ENCODE measurements at places on chromosomes 1 and 21.

GRCh38 chr1:203717120-203717519 lies 47.9 kb upstream of the LAX1 start:
- no peak for DNase-seq

DNA sequence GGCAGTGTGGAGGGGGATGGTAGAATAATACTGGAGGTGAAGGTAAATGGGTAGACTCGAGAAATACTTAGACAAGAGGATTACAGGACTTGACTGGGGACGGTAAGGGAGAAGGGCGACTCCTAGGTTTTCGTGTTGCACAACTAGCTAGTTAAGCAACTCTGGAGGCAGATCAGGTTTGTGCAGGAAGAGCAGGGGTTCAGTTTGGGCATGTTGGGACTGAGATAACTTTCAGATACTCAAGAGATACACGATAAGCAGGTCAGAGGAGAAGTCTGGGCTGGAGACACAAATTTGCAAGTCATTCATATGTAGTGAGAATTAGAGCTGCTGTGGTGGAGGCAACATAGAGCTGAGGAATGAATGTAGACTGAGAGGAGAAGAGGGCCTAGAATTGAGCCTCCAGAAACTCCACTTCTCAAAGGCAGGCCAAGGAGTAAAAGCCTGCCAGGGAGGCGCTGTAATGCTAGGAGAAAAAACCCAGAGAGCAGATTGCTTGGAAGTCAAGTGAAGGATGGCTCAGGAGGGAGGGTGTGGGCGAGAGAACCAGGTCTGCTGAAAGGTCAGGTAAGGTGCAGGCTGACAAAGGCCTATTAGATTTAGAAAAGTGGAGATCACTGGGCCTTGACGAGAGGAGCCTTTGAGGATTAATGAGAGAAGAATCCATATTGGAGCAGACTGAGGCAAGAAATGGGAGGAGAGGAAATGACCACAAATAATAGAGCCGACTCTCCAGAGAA lies 20.8 kb downstream of the MAB21L3 start:
- no peak for DNase-seq

DNA sequence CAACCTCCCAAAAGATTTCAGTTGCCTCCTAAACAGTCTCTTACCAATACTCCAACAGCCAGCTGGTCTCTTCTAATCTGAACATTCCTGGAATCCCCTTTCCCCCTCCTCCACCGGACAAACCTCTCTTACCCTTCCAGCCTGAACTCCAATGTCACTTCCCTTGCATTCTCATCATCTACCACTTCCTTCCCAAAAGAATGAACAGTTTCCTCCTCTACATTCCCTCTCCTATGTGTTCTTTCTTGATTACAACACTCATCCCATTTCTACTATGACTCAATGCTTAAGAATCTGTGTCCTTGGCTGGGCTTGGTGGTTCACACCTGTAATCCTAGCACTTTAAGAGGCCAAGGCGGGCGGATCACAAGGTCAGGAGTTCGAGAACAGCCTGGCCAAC lies 417.1 kb downstream of the SETD4 start:
- no peak for DNase-seq

- peak; percentile 93 for DNase-seq
Measured at GRCh38 chr1:6026095-6026809, 19.4 kb upstream of the KCNAB2 start.

- no peak for DNase-seq
Measured at GRCh38 chr1:9174243-9174642, 45.3 kb upstream of the GPR157 start.

DNA sequence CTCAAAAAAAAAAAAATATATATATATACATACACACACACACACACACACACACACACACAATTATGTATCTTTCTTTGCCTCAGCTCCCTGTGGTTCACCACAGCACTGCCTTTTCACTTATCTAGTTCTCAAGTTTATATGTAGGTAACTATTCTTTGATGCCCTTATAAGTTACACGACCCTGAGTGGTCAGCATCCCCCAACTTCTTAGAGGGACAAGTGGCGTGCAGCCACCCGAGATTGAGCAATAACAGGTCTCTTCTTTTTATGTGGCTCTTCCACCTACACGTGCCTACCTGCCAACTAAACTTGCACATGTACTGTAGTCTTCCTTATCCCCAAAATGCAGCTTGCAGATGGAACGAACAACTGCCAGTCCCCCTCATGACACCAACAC lies 120.8 kb downstream of the GABPA start:
- no peak for DNase-seq

DNA sequence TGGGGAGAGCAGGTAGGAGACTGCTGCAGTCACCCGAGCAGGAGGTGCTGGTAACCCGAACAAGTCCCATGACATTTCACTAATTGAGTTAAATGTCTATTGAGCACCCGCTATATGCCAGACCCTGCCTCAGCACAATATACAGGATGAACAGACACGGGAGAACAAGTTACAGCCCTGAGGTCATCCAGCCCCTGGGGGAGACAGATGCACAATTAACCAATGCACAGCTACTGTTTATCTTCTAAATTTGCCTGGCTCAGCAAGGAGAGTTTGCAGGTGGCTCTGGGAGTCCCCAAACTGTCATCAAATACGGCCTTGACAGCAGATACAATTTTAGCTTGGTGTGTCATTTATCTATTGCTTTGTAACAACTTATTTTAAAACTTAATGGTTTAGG lies 18.1 kb downstream of the CITED4 start:
- DNase-seq, result no peak

- DNase-seq, result no peak
Measured at GRCh38 chr1:229908689-229909088, 158.3 kb upstream of the GALNT2 start.

GRCh38 chr1:50996083-50996482 lies 26.0 kb downstream of the CDKN2C start:
- DNase-seq, result no peak

GRCh38 chr1:28329395-28330153 lies 734 bp downstream of the MED18 start:
- DNase-seq, result peak; percentile 54

DNA sequence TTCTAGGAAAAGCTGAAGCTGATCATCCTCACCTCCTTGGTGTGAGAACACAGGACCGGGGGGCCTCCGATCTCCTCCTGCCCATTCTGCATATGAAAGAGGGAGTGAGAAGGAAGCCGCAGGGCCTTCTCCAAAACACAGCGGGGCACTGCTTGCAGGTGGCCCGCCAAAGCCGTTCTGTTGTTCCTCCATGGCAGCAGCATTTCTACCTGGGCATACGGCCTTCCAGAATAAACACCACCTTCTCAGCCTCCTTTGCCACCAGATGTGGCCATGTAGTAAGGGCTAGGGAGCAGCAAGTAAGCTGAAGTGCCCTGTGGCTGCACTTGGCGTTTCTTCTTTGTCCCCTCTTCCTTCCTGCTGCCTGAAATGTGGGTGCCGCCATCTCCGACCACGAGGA lies 214.9 kb downstream of the TOMM20 start:
- peak; percentile 19 for DNase-seq

DNA sequence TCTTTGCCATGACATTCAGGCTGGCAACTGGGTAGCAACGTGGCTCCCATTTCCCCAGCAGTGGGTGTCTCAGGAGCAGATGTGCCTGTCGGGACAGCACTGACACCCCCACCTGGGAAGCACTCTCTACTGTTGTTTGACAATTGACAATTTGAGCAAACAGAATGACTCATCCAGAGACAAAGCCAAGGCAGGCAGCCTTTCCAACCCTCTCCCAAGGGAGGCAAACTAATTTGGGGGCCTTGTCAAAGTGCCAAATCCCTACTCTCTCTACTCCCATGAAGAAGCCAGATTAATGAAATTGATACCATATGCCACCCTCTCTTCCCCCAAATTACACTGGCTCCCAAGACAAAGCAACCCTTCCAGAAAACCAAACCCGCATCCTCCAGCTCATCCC lies 65.6 kb downstream of the GRIK3 start:
- no peak for DNase-seq

DNA sequence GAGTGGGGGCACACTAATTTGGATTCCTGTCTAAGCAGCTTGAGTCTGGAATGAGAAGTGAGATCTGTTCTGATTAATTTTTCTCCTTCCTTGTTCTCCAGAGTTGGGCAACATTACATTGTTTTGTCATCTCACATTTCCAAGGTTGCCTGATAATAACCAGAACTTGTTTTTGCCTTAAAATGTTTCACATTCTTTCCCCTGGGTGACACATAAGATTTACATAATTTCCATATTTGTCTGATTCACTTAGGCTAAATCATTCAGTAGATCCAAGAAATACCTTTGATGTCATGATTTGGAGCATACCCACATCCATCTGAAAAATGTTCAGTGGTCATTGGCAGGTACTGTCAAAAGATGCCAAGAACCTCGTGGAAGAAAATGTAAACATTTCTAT lies 60.3 kb downstream of the XCL2 start:
- no peak for DNase-seq

DNA sequence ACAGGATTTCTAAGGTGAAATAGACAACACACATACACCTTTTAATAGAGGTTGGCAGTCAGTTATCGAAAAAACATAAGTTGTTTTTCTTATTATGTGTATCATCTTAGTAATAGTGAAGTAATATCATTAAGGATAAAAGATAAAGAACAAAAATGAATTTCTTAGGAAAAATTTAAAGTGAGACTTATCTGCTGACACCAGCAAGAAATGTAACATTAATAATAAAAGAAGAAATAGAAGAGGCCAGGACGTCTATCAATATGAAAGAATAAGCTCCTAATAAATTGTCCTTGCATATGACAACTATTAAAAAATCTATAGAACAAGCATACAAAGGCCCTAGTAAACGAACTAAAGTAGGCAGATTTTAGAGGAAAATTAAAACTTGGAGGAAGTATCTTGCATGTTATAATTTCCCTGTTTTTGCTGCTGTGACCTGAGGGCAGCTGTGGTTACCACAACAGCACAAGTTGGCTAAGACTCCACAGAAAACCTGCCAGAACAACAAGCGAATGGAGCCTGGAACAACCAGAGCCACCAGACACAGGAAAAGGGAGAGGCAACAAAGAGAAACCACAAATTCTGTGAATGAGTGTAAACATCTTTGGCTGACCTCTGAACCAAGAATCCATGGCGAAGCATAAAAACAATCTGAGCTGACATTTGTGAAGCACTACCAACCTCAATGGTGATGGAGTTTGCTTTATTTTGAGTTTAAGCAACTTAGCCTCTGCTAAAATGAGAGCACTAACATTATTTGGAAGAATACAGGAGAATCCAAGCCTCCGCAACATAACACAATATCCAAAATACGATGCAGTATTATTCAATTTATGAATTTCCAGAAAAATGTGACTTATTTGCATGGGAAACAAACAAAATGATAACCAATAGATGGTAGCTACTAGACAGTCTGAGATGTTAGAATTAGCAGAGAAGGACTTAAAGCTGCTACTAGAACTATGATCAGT lies 207.5 kb downstream of the KCNT2 start:
- no peak for DNase-seq

Measured in activated CD4-positive, CD25-positive, alpha-beta regulatory T cell treated with anti-CD3 and anti-CD28 coated beads, Interleukin-2, amount 50 U/mL, for 72 hours (primary cell).